ENCODE measurements at places on chromosomes 7 and 10.

DNA sequence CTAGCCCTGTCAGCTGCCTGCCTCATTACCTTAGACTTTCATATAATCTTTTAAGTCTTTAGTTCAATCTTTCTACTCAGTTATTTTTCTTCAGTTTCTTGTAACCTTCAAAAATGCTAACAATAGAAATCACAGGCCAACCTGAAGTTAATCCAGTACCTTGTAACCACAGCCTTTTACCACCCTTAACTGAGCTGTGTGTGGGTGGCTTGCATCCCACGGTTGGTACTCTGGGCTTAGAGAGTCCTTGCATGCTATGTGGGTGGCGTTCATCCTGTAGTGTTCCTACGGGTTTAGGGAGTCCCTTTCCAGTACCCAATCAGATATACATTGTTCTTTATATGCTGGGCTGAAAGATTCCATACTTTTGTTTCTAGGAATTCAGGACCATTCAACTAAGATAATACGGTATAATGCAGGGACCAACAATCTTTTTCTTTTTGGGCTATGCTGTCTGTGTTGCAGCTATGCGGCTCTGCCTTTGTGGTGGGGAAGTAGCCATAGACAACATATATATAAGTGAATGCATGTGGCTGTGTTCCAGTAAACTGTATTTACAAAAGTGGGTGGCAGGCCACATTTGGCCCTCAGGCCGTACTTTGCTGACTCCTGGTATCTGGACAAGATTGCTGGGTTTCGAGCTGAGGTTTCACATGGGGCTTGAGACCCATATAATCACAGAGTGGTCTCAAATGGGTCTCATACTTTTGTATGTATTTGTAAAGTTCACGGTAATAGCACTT, 280.8 kb upstream of the LRGUK start:
- DNase-seq, result no peak

DNA sequence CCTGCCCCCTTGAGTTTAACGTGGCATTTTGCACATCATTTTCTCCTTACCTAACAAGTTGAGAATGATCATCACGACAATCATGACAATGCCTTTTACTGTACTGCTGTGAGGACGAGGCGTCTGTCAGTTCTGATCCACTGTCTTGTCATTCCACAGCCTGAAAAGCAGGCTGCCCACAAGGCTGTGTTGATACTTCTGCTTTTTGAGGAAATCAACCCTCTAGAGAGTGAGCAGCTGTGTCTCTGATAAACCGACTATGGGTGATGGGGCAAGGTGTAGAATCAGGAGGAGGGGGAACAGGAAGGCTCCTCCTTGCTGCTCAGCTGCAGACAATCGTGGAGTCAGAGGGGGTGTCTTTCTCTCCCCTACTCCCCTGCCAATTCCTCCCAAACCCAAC, 30.6 kb upstream of the C10orf120 start:
- DNase-seq, result peak; percentile 81

- no peak for DNase-seq
Measured at GRCh38 chr7:129452589-129453231, 18.5 kb downstream of the STRIP2 start.

- DNase-seq, result peak; percentile 61
Measured at GRCh38 chr7:149799397-149800168, 26.2 kb upstream of the ZNF467 start.

DNA sequence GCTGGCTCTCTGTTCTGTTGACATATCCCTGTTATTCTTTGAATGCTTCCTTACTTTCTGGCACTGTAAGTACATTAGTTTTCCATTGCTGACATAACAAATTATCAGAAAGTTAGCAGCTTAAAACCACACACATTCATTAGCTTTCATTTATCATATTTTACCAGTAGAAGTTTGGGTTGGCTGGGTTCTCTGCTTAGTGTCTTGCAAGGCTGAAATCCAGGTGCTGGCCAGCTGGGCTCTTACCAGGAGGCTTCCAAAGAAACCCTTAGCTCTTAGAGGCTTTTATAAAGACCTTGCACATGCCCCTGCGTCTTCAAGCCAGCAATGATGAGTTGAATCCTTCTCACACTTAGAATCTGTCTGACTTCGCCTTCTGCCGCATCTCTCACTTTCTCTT, 160.6 kb downstream of the MLLT10 start:
- no peak for DNase-seq

DNA sequence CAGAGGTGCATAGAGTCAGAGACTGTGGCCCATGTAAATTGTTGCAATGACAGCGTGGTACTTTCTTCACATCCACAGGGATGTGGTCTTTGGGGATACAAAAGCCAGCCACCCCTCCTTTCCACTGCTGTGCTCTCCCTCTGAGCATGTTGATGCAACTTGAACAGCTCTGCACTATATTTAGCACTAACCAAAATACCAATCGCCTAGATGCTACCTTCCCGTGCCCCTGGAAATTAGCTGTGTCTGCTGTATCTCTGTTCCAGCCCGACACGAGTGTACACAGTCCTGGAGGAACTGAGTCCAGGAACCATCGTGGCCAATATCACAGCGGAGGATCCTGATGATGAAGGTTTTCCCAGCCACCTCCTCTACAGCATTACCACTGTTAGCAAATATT, 38.1 kb downstream of the CDHR3 start:
- no peak for DNase-seq

DNA sequence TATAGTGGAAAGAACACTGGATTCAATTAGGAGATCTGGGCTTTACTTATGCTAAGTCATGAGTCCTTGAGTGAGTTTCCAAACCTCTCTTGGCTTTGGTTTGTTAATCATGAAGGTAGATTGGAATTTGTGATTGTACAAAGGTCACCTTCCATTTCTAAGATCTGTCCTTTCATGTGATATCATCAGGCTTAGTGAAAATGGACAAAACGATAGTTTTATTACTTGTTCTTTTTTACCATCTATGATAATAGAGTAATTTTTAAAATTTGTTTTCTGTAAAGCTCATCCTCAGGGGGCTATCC, 309.0 kb downstream of the BICC1 start:
- DNase-seq, result no peak

DNA sequence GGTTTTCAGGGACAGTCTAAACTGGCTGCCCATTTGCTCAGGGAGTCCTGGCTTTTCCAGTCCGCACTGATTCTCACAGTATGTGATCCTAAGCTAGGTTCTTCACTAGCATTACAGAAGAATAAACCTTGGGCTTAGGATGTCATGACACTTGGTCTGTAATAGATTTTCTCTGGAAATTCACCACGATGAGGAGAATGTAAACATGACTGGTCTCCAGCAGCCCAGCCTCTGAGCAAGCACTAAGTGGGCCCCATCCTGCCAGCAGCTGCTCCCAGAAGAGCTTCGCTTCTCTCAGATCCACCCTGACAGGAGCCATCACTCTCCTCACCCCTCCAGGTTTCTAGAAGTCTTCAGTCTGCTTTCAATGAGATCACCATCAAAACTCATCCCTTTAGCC, 103.7 kb upstream of the ZPBP start:
- no peak for DNase-seq

GRCh38 chr7:135980665-135981180, 3.6 kb upstream of the MTPN start:
- peak; percentile 72 for DNase-seq

- no peak for DNase-seq
Measured at GRCh38 chr7:51234139-51234538, 82.5 kb downstream of the COBL start.

- DNase-seq, result no peak
Measured at GRCh38 chr10:106919871-106920282, 244.6 kb downstream of the SORCS1 start.

GRCh38 chr10:121392657-121393056, 205.6 kb downstream of the FGFR2 start:
- no peak for DNase-seq

GRCh38 chr7:28891192-28891875, 66.8 kb downstream of the TRIL start:
- no peak for DNase-seq

GRCh38 chr7:67983486-67983885, 986.9 kb downstream of the TYW1 start:
- no peak for DNase-seq

- peak; percentile 93 for DNase-seq
Measured at GRCh38 chr7:47786557-47787248, 161.6 kb downstream of the PKD1L1 start.

GRCh38 chr7:12607134-12607533, 36.6 kb downstream of the SCIN start:
- no peak for DNase-seq

GRCh38 chr7:11466517-11467105, 365.4 kb downstream of the THSD7A start:
- no peak for DNase-seq

- peak; percentile 45 for DNase-seq
Measured at GRCh38 chr10:43692051-43692825, 43.6 kb upstream of the ZNF32 start.

GRCh38 chr7:27300421-27300820, 57.8 kb downstream of the EVX1 start:
- peak; percentile 95 for DNase-seq

- peak; percentile 68 for DNase-seq
Measured at GRCh38 chr10:822661-823367, 108.7 kb downstream of the LARP4B start.

- DNase-seq, result no peak
Measured at GRCh38 chr10:7428673-7429350, 18.0 kb upstream of the SFMBT2 start.

DNA sequence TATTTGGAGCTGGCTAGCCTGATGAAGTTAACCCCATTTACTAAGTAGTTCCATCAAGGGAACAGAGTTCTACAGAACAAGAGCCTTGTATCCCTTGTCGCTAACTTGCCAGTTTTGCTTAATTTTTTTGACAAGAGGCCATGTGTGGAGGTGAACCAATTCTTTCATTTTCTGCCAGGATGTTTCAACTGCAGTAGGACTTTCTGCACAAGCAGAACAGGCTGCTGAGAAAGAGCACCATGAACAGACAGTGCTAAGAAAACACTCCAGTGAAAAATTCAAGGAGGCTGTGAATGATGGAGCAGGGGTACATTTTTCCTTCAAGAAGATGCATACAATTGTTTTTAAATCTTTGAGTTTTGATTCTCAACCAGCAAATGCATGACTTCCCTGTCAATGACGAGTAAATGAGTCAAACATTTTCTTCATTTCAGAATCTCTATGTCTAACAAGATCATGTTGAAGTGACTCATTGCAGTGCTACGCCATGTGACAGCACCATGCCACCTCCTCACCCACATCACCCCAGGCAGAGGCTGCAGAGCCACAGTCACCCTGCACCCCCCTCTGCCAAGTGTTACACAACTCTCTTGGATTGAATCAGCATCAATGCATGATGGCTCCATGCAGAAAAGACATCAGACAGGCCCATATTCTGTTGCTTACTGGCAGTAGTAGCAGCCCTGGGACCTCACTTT, 193.1 kb downstream of the COBL start:
- DNase-seq, result peak; percentile 41

DNA sequence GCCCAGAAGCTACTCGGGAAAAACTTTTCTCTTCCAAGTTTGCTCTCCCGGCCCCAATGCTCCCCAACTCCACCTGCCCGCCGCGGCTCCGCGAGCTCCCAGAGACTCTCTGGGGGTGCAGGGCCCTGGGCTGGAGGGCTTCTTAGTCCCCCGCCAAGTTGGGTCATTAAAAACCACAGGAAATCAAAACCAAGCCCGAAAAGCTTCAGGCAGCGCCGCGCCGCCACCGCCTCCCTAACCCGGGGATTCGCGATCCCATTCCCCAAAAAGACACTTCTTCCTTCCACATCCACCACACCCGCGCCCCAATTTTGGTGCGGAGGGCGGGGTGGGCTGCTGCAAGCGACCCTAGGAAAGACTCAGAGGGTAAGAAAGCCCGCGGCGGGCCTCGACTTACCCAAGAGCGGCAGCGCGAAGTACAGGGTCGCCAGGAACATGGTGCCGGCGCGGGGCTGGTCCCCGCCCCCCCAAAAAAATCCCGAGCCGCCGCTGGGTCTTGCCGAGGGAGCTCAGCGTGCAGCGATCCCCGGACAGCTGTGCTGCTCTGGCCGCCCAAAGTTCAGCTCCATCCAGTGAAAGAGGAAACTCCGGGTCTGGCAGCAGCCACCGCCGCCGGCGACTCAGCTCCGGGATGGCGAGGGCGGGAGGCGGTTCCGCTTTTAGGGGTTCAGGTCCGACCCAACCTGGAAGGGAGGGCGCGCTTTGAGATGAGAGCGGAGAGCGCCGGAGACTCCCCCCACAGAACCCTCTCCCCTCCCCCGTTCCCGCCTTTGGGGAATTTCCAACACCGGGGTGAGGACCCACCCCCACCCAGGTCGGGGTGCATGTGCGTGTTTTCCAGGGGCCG, 1.2 kb downstream of the GFRA1 start:
- DNase-seq, result no peak

GRCh38 chr7:28151965-28152364, 28.6 kb downstream of the JAZF1 start:
- no peak for DNase-seq

- no peak for DNase-seq
Measured at GRCh38 chr7:105672801-105673200, 91.5 kb upstream of the EFCAB10 start.

DNA sequence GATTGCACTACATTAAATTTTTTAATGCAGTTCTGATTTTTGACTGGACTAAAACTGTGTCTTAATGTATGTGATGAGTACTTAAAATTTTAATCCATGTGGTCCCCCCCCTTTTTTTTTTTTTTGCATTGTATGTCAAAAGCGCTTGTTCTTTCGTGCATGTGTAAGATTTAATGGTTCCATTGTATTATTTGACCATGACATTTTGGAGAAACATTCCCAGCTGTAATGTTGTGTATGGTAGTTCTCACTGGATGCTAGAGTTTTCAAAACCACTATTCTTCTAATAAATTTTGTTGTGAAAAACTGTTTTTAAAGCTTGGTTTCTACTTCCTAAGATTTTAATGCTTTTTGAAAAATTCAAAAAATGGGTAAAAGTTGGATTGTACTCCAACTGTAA, 132.0 kb downstream of the LCOR start:
- DNase-seq, result no peak

- DNase-seq, result peak; percentile 61
Measured at GRCh38 chr10:21995557-21995956, 8.0 kb downstream of the DNAJC1 start.

DNA sequence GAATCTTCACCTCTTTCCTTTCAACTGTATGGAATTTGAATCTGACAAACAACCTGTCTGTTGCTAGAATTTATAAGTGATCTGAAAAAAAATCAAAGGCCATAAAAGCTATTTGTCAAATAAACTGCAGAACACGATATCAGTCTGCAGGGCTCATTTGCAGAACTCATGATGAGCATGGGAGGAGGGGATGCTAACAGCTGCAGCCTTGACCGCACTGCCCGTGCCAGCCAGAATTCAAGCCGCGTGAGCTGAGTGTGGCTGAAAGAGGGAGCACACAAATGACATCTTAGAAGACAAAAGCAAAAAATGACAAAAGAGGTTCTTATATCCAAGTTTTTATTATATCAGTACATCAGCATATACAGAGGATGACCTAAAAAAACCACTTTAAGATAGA, 15.7 kb downstream of the LRRTM3 start:
- DNase-seq, result no peak

DNA sequence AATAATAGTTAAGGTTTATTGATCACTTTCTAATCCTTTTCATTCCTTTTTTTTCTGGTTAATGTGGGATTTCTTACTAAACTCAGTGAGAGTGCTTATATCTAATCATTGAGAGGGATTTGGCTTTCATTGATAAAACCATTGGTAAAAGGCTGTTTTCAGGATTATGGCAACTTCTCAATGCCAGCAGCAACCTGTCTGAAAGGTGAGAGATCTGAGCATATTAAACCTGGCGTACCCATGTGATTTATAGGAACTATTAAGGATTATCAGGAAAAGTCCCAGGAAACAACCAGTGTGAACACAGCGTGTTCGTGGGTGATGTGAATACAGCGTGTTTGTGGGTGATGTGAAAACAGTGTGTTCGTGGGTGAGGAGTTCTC, 65.9 kb downstream of the PDIA4 start:
- no peak for DNase-seq

Measured in NB4 (cell line).